ENCODE measurements at places on chromosomes 5 and 9. TPM values are rescaled to one million over a fixed set of nuclear protein-coding genes. Genes with fewer than 3 reads are reported as not detected.

- no peak for DNase-seq
- H3K27me3 ChIP-seq: peaks cover 2% of the 10 kb centered on the region
- no peak overlapping the region for H3K27ac ChIP-seq
- no peaks in the 10 kb centered on the region for H3K4me1 ChIP-seq
Measured at GRCh38 chr9:114916481-114916880, 13.9 kb downstream of the TNFSF8 start.

The C9orf153 gene
- polyA plus RNA-seq: 0.22 TPM

The HAVCR2 gene
- 2.3 TPM for polyA plus RNA-seq

- H3K4me1 ChIP-seq: no peaks in the 10 kb centered on the region
- H3K36me3 ChIP-seq: no peaks in the 10 kb centered on the region
- H3K4me3 ChIP-seq: no peak overlapping the region
- H3K27me3 ChIP-seq: peaks cover 16% of the 10 kb centered on the region
Measured at GRCh38 chr5:65876970-65877369, 49.4 kb upstream of the ERBIN start.

- H3K27me3 ChIP-seq: no peaks in the 10 kb centered on the region
- peak overlapping the region; percentile 72 for H3K4me3 ChIP-seq
- H3K27ac ChIP-seq: peak overlapping the region; percentile 62
Measured at GRCh38 chr9:120714846-120715388, 647 bp upstream of the MEGF9 start.

- DNase-seq: peak; percentile 8
- no peak overlapping the region for H3K27ac ChIP-seq
- H3K4me3 ChIP-seq: no peak overlapping the region
Measured at GRCh38 chr5:97009212-97009898, 73.5 kb downstream of the LNPEP start.

The DROSHA gene
- 57.0 TPM for polyA plus RNA-seq
